ENCODE measurements at places on chromosomes 12 and 14.

DNA sequence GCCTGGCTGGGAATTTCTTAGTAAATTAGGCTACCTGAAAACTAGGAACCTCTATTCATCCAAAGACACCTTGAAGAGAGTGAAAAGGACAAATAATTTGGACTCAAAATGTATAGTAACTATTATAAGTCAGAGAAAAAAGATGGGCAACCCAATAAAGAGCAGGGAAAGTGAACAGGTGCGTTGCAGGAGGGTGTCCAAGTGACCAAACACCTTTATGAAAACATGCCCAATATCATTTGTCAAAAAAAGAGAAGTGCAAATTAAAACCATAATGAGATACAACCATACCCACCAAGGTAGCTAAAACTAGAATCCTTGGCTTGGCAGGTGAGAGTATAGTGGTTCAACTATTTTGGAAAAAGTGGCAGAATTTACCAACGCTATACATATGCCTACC lies 24.9 kb upstream of the PLD4 start:
- DNase-seq = no peak

DNA sequence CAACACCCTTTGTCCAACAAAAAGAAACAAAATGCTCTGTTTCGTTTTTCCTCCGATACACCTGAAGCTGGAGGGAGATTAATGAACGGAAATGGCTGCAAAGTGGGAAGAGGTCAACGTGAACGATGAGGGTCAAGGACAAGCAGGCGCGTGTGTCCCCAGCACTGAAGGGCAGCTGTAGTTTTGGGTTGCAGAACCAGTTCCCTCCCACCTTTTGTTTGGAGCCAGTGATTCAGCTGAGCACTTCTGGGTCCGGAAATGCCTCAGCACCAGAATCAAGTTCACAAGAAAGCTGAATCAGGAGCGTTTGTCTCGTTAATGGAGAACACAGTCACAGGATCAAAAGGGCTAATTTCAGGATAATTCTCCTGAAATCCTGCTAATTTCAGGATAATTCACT lies 51.1 kb upstream of the PWP1 start:
- DNase-seq = no peak

- DNase-seq = no peak
Measured at GRCh38 chr14:106080922-106081321, 554.5 kb downstream of the TMEM121 start.

DNA sequence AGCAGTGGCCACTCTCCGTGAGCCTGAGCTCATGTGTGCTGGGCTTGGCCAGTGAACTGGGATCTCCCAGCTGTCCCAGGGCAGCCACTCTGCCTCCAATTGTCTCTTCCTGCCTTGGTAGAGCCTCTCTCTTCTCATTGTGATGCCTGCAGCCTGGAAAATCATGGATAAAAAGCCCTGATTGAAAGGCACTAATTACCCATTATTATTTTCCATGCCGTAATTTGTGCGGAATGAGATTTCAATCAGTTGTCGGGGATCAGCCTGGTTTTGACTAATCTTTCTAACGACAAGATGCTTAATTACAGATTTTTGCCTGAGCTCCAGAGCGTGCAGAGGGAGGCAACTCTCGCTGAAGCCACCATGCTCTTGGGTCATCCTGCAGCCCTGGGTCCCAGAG lies 52.7 kb downstream of the ESRRB start:
- no peak for DNase-seq

DNA sequence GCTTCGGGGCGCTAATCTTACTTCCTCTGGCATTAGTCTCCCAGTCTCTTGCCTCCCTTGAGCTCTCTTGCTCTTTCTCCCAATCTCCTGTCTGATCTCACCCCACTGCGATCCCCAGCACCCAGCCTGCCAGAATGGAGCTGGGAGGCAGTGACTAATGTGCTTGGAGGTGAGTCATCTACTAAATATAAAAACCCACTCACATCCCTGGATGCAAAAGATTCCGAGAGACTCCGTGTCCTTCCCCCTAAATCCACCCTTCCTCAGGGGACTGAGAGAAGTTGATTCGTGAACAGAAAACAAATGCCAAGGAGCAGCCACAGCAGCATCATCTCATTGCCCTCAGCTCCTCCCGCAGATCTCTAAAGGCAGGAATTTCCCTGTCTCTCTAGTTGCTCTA lies 45.7 kb upstream of the KCNA5 start:
- no peak for DNase-seq

- DNase-seq = no peak
Measured at GRCh38 chr12:71014180-71014785, 93.7 kb upstream of the PTPRR start.

DNA sequence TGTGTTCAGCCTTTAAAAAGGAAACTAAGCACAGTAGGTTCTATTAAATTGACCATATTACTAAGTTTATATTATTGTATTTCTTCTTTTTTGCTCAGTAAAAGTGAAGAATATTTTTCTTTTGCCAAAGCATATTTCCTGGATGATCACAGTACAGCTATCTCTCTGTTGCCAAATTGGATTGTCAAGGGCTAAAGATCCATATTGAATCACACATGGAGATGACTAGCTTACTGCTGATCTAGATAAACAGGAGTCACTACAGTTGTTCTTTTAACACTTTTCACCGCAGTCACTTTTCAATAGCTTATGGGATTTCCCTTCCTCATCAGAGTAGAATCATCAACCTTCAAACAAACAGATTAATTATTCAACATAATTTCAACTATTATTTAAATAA lies 78.6 kb downstream of the LRRC9 start:
- DNase-seq = no peak

DNA sequence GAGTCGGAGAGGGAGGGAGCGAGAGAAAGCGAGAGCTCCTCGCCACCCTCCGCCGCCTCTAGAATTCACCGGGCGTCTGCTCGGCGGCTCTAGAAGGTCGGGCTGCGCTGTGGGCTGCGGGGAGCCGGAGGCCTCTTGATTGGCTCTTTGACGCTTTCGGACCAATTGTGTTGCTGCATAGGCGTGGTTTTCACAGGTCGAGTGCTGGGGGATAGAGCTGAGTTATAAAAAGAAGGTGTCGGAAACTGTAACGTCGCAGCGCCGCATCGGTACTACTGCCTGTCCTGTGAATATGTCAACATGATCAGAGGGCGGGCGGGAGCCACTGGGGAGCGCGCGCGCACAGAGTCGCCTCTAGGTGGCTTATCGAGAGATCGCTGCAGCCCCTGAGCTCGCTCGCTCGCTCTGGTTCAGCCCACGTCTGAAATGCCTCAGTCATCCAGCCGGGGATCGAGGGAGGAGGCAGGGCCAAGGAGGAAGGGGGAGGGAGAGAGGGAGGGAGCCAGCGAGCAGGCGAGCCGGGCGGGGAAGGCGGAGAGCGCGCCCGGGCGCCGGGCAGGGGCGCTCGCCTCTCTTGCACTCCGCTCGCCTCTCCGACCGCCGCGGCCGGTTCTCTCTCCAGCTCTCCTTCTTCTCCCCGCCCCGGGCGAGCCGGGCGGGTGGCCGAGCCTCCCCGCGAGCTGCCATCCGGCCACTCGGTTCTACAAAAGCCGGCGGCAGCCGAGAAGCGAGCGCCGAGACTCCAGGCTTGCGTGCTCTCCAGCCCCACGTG lies at the start of gene TBX3:
TBX3 (minus strand) TSS at position 78 of the 772 bp plus-strand sequence. CDS start 975 bp downstream, outside the sequence.
- peak; percentile 63 for DNase-seq

- DNase-seq = no peak
Measured at GRCh38 chr12:15646581-15646980, 142.6 kb downstream of the EPS8 start.

GRCh38 chr12:58916921-58917511 lies 3.3 kb downstream of the LRIG3 start:
- no peak for DNase-seq

DNA sequence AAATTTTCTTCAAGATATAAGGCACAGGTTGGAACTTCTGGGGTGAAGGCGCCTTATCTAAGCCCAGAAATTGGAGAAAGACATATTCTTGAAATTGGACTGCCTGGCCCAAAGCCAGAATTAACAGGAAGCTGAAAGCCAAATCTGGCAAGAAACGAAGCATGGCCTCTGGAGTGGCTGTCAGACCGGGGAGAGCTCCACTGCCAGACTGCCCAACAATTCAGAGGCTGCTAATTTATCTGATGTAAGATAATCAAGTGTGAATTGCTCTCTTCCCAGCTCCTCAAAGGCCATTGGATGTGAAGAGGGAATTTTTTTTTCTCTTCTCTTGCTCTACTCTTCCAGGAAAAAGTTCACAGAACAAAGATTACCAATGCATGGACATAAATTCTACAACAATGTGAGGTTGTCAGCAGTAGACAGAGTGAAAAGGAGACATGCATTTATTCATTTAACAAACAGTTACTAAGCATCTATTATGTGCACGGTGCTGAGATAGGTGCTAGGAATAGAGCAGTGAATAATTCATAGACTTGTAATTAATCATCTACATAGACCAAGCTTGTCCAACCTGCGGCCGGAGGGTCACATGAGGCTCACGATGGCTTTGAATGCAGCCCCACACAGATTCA lies at the start of gene GDF3:
GDF3 (minus strand) TSS at position 210 of the 632 bp plus-strand sequence; CDS start at position 163, 47 bp downstream.
- peak; percentile 40 for DNase-seq

DNA sequence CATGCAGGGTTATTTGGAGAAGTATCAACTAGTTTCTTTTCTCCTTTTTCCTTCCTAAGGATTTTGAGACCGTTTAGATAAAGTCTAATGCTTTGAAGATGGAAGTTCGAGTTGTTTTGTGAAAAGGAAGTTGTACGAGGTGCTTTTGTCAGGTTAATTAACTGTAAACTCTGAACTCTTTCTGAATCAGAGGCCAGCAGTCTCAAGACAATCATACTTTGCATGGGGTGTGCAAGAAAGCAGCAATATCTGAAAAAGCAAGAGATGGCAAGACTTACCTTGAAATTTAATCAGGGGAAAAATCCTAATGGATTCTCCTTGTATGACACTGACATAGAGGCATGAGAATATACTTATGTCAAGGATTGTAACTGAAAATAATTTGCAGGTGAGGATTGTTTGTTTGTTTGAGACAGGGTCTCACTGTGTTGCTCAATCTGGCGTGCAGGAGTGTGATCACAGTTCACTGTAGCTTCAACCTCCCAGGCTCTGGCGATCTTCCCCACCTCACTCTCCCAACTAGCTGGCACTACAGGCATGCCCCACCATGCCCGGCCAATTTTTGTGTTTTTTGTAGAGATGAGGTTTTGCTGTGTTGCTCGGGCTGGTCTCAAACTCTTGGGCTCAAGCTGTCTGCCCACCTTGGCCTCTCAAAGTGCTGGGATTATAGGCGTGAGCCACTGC lies 170.2 kb upstream of the HMGA2 start:
- DNase-seq = peak; percentile 13

DNA sequence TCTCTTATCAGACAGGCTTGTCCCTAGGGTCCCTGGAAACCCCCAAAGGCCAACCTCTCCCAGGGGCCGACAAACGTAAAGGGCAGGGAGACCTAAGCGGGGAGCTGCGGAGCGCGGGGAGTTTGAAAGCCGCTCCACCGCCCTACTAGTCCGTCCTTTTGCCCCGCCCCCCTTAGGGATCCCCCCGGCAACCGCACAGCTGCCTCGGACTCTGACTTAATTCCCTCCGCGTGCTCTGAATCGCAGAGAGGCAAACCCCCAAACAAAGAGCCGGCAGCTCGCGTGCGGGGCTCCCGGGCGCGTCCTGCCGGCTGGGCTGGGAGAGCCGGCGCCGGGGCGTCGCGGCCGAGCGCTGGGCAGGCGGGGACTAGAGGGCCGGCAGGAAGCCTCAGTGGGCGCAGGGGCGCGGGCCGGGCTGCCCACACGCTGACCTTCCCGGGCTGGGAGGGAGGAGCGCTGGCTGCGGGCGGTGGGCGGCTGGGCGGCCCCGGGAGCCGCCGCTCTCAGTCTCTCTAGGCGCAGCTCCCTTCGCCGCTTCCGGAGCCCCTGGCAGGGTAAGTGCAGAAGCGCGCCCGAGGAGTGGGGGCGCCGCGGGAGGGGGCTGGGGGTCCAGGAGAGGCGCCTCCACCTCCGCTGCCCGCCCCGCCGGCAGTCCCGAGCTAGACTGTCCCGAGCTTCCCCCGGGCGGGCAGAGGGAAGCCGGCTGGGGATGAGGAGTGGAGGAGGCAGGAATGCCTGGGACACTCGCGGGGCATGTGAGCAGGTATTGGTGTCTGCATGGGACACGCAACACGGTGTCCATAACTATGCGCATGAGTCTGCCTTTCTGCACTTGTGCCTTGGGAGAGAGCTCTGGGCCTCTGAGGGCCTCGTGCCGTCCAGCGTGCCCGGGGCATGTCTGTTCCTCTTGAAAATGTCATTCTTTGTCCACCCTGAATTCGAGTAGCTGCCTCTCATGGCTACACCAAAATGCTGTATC lies at the start of gene TSPAN11:
TSPAN11 (plus strand) TSS at position 506 of the 979 bp plus-strand sequence. CDS start 27,244 bp downstream, outside the sequence.
- DNase-seq = no peak

GRCh38 chr14:60133487-60133886 lies 31.7 kb downstream of the DHRS7 start:
- DNase-seq = no peak

DNA sequence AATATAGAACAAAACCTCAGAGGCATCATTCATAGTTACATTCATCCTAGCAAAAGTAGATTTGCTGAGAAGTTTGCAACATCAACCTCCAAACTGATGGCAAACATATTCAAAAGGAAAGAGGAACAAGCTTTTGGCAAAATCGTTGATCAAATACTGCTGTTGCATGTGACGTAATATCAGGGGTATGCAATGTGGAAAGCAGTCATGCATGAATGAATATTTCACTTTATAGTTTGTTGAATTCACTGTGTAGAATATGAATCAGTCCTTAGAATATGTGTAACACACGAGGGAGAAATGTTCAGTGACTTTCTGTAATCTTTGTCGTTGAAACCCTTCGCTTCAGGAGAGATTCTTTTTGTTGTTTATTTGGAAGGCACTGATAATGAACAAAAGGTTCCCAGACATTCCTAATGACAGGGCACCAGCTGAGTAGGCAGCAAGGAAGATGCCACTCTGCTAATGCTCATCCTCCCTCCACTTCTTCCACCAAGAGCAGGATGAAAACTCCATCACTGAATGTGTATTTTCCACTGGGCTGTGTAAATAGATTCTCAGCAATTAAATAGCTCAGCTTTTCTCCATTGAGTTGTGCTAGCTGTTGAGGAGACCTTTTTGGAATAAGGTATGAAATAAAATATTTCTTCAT lies 126.1 kb downstream of the PELI2 start:
- peak; percentile 89 for DNase-seq

DNA sequence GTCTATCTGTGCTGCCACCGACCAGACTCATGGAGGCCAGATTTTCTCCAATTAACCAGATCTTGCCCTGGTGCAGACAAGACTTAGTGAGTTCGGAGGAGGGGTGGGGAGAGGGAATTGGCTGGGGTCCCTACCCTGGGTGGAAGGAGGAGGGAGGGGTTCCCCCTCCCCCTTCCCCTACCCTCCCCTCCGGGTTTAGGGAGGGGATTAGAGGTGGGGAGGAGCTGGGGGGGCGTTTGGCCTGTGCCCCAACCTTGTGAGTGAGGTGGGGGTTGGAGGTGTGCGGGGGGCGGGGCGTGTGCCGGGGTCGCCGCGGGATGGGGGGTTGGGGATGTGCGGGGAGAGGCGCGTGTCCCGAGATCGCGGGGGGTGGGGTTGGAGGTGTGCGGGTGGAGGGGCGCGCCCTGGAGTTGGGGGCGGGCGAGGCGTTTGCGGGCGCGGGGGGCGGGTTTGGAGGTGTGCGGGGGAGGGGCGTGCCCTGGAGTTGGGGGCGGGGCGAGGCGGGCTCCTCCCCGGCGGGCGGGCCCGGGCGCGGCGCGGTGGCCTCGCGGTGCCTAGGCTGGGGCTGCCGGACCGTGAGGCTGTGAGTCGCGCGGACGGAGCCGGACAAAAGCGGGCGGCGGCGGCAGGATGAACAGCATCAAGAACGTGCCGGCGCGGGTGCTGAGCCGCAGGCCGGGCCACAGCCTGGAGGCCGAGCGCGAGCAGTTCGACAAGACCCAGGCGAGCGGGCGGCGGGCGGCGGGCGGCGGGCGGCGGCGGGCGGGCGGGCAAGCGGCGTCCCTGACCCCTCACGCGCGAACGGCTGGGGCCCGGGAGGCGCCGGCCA lies at the start of gene HIP1R:
HIP1R (plus strand) TSS at position 537 of the 829 bp plus-strand sequence; CDS start at position 631, 94 bp downstream.
- peak; percentile 35 for DNase-seq

- no peak for DNase-seq
Measured at GRCh38 chr12:55226523-55226922, 5.7 kb downstream of the OR10A7 start.

- DNase-seq = no peak
Measured at GRCh38 chr14:77714926-77715325, 7.0 kb downstream of the SLIRP start.
